Kidney capillary endothelial cell (primary cell): ENCODE measurements at places on chromosomes 1 and 21.

GRCh38 chr1:1177452-1178206 lies 3.9 kb downstream of the TTLL10 start:
- no peak for DNase-seq

DNA sequence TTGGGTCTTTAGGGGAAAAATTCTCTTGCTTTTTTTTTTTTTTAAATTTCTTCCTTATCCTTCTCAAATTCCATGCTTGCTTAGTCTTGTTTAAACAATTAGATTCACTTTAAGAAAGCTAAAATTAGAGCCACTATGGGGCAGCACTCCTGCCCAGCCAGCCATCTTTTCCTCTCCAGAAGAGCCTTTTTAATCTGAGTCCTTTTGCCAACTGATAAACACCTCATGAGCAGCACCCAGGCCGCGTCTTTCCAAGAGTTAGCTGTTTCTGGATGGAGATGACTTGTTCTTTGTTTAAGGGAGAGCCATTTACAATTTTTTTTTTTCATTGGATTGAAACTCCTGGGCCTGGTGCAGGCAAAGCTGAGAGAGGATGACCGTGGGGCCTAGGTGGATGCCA lies 53.3 kb upstream of the TSPAN2 start:
- no peak for DNase-seq

GRCh38 chr1:68373173-68373572 lies 76.6 kb downstream of the RPE65 start:
- DNase-seq, result no peak

DNA sequence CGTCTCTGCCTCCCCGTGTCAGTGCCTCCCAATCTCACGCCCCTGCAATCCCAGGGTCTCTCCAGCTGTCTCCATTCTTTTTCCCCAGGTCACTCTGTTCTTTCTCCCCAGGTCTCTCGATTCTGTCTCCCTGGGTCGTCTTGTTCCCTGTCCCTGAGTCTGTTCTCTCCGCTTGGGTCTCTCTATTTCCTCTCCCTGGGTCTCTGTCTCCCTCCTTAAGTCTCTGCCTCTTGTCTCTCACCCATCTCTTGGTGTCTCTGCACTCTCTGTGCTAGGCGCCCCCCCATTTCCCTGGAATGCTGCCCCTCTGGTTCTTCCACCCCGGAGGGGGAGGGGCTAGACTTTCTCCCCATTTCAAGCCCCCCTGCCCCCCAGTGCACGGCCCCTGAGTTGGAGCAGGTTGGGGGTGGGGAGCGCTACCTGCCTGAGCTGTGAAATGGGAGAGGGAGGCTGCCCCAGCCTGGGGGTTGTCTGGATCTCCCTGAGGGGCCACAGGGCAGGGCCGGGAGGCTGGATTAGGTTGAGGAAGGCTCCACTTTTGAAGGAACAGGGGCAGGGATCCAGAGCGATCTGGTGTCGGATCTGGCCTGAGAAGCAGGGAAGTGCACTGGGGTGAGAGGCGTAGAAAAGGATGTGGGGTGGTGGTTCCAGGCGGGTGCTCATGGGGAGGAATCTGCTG lies 1.4 kb downstream of the PTPRF start:
- no peak for DNase-seq

DNA sequence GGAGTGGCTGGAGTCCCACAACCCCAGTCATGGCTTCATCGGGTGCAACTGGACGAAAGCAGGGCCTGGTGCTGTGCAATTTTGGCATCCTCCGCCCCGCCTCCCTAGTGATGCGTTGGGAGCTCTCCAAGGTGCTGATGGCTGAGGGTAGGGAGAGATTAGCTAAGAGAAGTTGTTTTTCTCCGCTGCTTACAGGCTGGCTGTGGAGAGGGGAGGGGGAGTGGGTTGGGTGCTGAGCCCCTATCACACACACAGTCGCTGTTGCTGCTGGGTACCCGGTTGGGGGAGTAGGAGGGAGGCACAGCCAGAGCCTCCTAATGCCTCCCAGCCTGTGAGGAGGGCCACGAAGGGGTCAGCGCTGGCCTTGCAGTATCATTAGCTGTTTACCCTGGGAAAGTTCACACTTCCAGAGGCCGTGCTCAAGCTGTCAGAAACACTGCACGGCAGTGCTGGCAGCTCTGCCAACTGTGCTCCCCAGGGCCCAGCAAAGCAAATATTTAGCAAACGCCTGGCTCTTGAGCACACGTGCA lies 110.0 kb downstream of the GRIK3 start:
- DNase-seq, result peak; percentile 31

DNA sequence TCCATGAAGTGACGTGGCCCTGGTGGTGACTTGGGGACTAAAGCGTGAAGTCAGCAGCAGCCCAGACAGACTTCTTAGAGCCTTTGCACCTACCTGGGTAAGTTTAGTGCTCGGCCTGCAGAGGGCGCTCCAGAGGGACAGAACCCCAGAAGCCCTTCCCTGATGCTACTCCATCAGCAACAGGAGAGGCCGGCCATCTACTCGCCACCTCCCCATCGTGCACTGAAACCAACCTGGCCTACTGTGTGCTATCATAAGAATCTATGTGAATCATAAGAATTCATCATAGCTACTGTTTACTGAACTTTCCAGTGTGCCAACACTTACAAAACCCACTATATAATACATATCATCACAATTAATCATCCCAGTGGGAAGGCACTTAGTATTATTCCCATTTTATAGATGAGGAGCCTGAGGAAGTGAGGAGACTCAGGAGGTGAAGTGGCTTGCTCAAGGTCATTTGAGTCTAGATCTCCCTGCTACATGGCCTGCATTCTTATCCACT lies 7.9 kb upstream of the EDN2 start:
- DNase-seq, result no peak

- no peak for DNase-seq
These were observed 378.9 kb downstream of the DUSP10 start for GRCh38 chr1:221363039-221363438.

DNA sequence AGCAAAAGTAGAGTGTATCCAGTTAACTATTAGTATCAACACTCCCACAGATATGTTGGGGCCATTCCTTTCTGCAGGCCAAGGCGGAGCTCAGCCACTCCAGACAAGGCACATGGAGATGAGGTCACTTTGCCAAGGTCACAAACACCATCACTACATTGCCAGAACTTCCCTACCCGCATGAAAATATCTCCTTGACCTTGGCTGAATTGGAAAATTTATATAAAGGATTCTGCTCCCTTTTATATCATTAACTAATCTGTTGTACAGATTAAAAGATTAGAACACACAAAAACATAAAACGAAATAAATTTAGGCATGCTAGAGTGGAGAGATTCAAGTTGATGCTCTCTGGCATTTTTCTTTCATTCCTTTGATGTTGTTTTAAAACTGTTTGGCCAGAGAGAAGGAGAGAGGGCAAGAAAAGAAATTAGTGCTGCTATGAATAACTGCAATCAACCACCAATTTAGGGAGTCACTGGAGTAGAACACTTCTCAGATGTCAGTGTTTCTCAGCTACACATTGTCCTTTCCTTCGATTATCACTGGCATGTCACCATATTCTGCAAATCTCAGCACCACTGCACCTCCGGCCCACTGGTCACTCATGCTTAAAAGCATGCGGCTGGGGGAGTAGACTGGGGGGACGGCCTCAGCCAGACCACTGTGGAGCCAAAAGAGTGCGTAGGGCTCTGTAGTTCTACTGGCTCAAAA lies 78.7 kb upstream of the ATP1B1 start:
- no peak for DNase-seq

DNA sequence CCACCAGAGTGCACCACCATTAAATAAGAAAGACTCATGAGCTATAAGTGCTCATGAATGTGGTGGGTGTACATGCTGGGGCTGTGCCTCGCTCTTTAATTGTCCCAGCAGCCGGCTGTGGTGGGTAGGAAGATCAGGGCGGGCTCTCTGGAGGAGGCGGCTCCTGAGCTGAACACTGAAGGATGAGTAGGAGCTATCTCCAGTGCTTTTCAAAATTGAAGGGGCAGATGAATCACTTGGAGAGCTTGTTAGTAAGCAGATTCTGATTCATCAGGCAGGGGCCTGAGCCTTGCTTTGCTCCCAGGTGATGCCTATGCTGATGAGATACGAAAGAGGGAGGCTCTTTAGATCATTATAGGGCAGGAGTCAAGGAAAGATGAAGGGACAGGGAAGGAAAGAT lies 54.1 kb downstream of the ETS2 start:
- DNase-seq, result no peak

DNA sequence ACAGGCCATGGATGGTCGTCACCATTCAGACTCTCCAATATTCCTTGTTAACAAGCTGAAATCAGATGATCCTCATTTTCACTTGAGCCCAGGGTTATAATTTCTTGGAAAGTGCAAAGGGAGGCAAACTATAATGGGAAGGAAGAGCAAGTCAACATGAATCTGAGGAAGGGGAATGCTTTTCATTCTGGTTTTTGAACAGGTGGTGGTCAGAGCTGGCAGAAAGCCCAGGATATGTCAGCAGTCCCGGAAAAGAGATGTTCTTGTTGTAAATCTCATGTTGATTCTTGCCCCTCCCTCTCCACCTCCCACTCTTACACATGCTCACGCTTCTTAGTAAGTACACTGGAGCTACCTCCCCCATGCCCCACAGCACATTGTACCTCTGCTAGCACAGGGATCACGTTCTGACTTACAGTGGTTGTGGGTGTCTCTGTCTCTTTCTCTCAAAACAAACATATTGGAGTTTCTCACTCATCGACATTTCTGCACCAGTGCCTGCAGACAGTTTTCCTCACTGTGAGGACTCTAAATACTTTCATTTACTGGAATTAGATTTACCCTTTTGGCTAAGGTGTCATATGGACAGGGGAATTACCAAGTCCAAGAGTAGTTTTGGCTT lies 77.6 kb downstream of the XCL2 start:
- no peak for DNase-seq

GRCh38 chr1:93000751-93001175 lies 39.5 kb upstream of the DIPK1A start:
- DNase-seq, result no peak

DNA sequence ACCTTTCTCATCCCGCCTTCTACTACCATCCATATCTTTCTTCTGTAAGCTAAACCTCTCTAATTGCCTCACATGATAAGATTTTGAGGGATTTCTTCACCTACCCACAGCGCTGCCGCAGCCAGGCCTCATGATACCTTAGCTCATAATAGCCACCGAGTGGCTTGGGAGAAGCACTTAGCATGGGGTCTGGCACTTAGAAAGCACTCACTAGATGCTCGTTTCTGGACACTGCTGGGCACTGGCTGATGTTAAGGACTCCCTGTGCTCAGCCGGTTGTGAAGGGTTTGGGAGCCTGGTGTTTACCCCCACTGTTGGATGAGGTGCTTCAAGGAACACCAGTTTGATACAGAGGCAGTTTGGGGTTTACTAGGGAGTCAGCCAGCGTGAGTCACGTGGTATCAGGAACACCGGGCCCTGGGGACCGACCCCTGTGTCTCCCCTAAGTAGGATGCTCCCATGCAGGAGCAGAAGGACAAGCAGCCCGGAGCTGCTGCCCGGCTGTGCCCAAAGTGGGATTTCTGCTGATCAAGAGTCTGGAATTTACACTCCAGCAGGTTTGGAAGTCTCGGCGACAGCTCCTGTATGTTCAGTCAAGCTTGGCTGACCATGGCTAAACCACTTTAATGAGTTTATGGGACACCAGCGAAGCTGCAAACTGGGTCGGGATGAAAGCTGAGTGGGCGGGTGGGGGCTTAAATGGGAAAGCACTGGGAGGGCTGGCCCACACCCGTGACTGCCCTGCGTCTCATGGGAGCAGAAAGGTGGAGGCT lies 63.3 kb downstream of the GALNT2 start:
- no peak for DNase-seq

DNA sequence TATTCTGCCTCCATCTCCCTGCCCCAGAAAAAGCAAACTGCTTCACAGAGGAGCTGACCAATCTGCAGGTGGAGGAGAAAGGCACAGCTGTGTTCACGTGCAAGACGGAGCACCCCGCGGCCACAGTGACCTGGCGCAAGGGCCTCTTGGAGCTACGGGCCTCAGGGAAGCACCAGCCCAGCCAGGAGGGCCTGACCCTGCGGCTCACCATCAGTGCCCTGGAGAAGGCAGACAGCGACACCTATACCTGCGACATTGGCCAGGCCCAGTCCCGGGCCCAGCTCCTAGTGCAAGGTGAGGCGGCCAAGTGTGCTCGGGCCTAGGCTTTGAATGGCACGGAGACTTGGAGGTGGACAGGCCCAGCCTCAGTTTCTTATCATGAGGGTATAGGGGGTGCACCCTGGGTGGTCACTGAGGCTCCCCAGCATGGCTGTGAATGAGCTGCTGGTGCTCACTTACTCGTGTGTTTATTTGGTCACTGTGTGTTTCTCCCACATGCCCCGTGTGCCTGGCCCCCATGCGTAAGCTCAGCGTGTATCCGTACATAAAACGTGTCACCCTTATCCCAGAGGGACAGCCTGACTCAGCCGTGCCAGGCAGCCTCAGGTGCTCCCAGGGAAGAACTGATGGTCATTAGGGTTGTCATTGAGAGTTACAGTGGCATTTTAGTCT lies 75.8 kb downstream of the OBSCN start:
- DNase-seq, result no peak

- DNase-seq, result no peak
These were observed 6.6 kb upstream of the TTC22 start for GRCh38 chr1:54807756-54808155.
